CD8-positive, alpha-beta memory T cell (primary cell): ENCODE measurements at places on chromosomes 5 and 9. TPM values are rescaled to one million over a fixed set of nuclear protein-coding genes. Genes with fewer than 3 reads are reported as not detected.

The EGR1 gene
- polyA plus RNA-seq, result 0.99 TPM

The ZNF608 gene
- not detected for polyA plus RNA-seq

The CCL21 gene
- not detected for polyA plus RNA-seq

The CDH9 gene
- polyA plus RNA-seq, result not detected

The SECISBP2 gene
- polyA plus RNA-seq, result 22.4 TPM

The DMGDH gene
- polyA plus RNA-seq, result not detected

The PDCD1LG2 gene
- polyA plus RNA-seq, result not detected

The FBXO4 gene
- polyA plus RNA-seq, result 17.0 TPM

The ACOT12 gene
- polyA plus RNA-seq, result not detected

The C9orf152 gene
- polyA plus RNA-seq, result not detected

The OR1Q1 gene
- not detected for polyA plus RNA-seq

The INPP5E gene
- polyA plus RNA-seq, result 5.3 TPM

The SEMA6A gene
- 0.49 TPM for polyA plus RNA-seq

The BHMT gene
- not detected for polyA plus RNA-seq

The LCP2 gene
- 288 TPM for polyA plus RNA-seq

The TAF1L gene
- not detected for polyA plus RNA-seq

The PTPN3 gene
- not detected for polyA plus RNA-seq

The CENPK gene
- polyA plus RNA-seq, result 27.3 TPM

The FOXD4L5 gene
- polyA plus RNA-seq, result not detected

The KCNMB1 gene
- not detected for polyA plus RNA-seq

The NTRK2 gene
- polyA plus RNA-seq, result not detected

The GRXCR2 gene
- not detected for polyA plus RNA-seq

The HSPB3 gene
- polyA plus RNA-seq, result not detected

The MYMK gene
- polyA plus RNA-seq, result not detected

The WNK2 gene
- polyA plus RNA-seq, result not detected

The SOHLH1 gene
- not detected for polyA plus RNA-seq

The NR5A1 gene
- polyA plus RNA-seq, result not detected

The SH3RF2 gene
- polyA plus RNA-seq, result 0.51 TPM

The UBLCP1 gene
- polyA plus RNA-seq, result 59.0 TPM

The SCGB3A2 gene
- polyA plus RNA-seq, result not detected

The CD14 gene
- polyA plus RNA-seq, result 0.43 TPM

The KLF4 gene
- polyA plus RNA-seq, result not detected

The C9orf153 gene
- not detected for polyA plus RNA-seq

The EQTN gene
- polyA plus RNA-seq, result not detected

The CCDC69 gene
- 134 TPM for polyA plus RNA-seq

The CYSRT1 gene
- 0.32 TPM for polyA plus RNA-seq

The PRUNE2 gene
- 0.21 TPM for polyA plus RNA-seq

The UBE2QL1 gene
- polyA plus RNA-seq, result not detected

The AK8 gene
- not detected for polyA plus RNA-seq

The BARHL1 gene
- polyA plus RNA-seq, result not detected

The GEMIN5 gene
- polyA plus RNA-seq, result 10.8 TPM

The PCDHGB2 gene
- polyA plus RNA-seq, result 0.09 TPM

The SLC6A18 gene
- polyA plus RNA-seq, result not detected

The HABP4 gene
- polyA plus RNA-seq, result 24.1 TPM

The PCDHB1 gene
- polyA plus RNA-seq, result not detected

The PLEKHG4B gene
- not detected for polyA plus RNA-seq

The CDX1 gene
- not detected for polyA plus RNA-seq

The LCN9 gene
- polyA plus RNA-seq, result not detected

The GLDC gene
- polyA plus RNA-seq, result 0.58 TPM

The PCDHAC2 gene
- polyA plus RNA-seq, result not detected

The IL3 gene
- not detected for polyA plus RNA-seq

The MYO10 gene
- not detected for polyA plus RNA-seq

The PPIC gene
- polyA plus RNA-seq, result not detected

The SLC34A3 gene
- polyA plus RNA-seq, result not detected

The CDC23 gene
- 21.9 TPM for polyA plus RNA-seq

The LPAR1 gene
- not detected for polyA plus RNA-seq

The MCC gene
- 4.9 TPM for polyA plus RNA-seq

The COL5A1 gene
- polyA plus RNA-seq, result 0.43 TPM

The LCN2 gene
- not detected for polyA plus RNA-seq
